ENCODE measurements at places on chromosomes 5 and 9. TPM values are rescaled to one million over a fixed set of nuclear protein-coding genes. Genes with fewer than 3 reads are reported as not detected.

The CCDC192 gene
- polyA plus RNA-seq = not detected

The FKTN gene
- polyA plus RNA-seq = 5.3 TPM

The PCDHGC4 gene
- polyA plus RNA-seq = 0.14 TPM

The SLCO6A1 gene
- polyA plus RNA-seq = not detected

The ATP10B gene
- not detected for polyA plus RNA-seq
